ENCODE measurements at places on chromosomes 5 and 9.

DNA sequence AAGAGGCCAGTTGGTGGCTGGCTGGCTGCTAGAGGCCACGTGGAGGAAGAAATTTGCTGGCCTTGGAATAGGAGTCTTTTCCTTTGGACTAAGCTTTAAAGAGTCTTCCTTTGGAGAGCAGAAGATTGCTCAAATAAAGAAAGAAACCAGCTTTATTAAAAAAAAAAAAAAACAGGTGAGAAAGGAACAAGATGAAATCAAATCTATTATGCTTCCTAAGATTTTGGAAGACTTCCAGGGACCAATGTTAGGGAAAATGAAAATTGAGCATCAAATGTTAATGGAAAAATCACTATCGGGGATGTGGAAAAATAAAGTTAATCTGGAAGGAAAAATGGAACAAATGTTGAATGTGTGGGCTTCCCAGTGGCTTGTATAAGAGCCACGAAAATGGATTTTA is 153.1 kb downstream of the TTC39B start:
- no peak for DNase-seq

DNA sequence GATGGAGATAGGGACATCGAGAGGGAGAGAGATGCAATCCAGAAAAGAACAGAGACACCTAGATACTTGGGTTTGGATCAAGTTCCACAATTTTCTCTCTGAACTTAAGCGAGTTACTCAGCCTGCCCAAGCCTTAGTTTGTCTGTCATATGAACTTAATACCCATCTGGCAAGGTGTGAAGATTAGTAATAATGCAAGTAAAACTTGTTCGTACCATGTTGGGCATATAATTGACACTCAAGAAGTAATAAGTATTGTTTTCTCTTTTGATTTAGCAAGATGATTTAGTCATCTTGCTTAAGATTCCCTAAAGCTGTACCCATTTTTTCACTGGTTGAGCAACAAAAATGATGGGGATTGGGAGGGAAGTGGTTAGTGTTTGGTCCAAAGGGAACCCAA is 7.5 kb downstream of the RABGAP1 start:
- no peak for DNase-seq

- DNase-seq: no peak
Measured at GRCh38 chr5:68330574-68330973, 115.0 kb downstream of the PIK3R1 start.

DNA sequence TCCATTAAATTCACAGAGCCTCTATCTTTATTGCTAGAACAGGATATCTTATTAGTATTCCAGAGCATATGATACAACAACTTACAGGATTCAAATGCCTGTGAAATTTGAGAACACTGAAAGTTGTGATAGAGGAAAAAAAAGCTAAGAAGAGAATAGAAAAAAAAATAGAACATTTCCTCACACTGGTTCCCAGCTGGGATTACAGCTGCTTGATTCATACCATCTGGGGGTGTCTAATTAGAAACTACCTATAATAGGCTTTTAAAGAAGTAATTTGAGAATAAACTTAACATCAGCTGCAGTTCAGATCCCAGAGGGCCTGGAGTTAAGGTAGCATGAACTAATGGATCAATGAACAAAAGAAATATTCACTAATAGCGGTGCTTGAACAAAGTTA is 922.0 kb downstream of the CDH12 start:
- DNase-seq: no peak

DNA sequence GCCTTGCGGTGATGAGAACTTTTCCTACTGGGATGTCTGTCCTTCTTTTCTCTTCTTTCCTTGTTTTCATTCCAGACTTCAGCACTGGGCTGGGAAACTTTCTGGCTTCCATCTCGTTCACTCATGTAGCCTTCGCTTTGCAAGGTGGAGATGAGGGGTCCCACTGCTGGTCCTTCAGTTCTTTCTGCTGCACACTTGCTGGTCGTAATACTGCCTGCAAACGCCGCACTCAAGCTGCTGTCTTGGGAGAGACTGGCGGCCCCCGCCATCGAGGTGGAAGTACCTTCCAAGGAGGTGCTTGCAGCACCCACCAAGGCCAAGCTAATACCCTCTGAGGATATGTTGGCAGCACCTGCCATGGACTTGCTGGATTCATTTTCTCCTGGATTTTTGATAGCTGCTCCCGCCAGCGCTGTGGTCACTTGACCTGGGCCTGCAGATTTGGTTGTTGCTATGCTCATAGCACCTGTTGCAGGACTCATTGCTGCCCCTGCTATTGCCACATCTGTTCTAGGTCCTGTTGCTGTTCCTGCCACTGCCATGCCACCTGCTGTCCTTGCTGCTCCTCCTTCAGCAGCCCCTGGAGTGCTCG is 3.0 kb downstream of the GARIN3 start:
- no peak for DNase-seq

GRCh38 chr5:172926796-172927195 is 32.4 kb upstream of the RPL26L1 start:
- DNase-seq: no peak

DNA sequence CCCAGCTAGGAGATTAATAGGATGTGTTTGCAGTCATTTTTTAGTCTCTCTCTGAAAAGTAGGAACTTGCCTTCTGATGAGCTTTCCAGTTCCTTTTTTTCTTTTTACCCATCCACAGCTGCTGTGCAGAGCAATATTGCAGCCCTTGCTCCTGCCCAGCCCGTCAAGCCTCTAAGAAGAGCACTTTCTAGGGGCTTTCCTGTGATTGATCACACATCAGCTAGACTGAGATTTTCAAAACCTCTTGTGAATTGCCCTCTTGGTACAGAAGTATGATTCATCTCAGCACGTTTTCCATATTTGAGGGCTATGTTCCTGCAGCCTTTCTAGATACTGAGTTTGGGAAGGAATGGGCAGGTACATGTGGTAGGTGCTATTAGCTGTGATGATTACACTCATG is 93.9 kb downstream of the GALNT10 start:
- DNase-seq: peak; percentile 69

DNA sequence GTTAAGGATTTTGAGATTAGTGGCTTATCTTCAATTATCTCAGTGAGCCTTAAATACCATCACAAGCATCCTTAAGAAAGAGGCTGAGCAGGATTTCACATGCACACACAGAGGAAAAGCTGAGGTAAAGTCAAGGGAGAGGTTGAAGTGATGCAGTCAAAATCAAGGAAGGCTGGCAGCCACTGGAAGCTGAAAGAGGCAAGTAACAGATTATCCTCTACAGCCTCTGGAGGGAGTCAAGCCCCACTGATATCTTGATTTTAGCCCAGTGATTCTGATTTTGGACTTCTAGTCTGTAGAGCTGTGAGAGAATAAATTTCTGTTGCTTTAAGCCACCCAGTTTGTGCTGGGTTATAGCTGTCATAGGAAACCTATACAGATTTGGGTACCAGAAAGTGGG is 80.1 kb downstream of the ANKRD31 start:
- DNase-seq: no peak

DNA sequence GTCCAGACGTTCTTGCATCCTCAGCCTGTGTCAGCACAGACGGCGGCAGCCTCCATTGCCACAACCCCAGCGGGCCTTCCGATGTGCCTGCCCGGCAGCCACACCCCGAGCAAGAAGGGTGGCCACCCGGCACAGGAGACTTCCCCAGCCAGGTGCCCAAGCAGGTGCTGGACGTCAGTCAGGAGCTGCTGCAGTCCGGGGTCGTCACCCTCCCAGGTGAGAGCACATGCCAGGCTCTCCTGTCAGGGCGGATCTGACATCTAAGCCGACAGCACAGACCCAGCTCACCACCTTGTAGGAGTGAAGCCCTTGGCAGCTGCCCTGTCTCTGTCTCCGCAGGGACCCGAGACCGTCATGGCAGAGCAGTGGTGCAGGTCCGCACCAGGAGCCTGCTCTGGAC is 48.3 kb upstream of the LRRC14B start:
- DNase-seq: no peak

GRCh38 chr5:149481485-149481884 is 69.8 kb downstream of the CSNK1A1 start:
- DNase-seq: no peak

DNA sequence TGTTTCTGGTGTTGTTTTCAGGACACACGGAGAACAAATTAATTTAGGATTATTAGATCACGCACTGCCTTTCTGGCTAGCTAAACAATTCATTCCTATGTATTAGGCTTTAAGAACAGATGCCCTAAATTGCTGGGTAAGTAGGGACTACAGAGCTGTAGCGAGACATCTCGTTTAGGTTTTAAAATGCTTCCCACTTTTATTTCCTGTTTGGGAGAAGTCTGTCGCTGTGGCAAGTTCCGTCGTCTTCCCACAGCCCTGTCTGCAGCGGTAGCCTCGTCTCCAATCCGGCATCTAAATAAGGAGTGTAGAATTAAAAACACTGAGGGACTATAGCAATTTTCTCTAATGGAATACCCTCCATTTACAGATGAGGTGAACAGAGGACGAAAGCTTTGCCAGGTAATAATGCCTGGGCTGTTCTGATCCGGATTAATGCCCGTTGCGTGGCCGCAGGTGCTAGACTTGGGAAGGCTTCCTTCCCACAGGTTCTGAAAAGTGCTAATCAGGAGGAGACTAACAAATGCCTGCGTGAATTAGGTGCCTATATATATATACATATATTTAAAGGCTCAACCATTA is 1.3 kb upstream of the TRIM36 start:
- DNase-seq: peak; percentile 52

DNA sequence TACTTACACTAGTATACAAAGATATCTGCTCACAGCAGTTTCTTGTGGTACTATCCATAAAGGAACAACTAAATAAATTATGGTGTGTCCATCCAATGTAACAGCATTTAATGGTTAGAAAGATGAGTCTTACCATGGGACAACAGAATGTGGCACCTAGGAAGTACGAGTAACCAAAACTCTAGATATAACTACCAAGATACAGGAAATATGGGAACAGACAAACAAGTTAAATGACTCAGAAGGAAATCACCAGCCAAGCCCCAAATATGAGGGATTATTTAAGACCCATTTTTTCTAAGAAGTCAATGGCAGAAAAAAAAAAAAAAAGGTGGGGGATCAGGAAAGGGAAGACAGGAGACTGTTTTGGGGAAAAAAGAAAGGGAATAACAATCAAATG is 294.8 kb downstream of the PRELID2 start:
- no peak for DNase-seq

GRCh38 chr5:141326088-141326854 is 4.0 kb upstream of the PCDHGA1 start:
- peak; percentile 51 for DNase-seq

GRCh38 chr9:138033950-138034349 is 156.4 kb downstream of the CACNA1B start:
- no peak for DNase-seq

DNA sequence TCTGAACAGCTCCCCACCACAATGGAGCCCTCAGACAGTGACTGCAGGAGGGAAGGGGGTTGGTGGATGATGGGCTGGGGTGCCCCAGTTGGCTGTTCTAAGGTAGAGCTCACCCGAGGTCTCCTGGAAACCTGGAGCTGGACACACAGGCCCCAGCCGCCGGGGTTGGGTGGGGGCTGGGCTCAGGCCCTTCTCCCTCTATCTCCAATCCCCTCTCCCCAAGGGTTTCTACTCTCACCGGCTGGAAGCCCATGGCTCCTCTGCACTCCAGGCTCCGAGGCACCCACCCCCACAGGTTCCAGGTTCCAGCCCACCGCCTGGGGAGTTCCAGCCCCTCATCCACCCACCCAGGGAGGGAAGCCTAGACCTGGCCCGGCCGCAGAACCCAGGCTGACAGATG is 766 bp downstream of the NR5A1 start:
- DNase-seq: no peak

DNA sequence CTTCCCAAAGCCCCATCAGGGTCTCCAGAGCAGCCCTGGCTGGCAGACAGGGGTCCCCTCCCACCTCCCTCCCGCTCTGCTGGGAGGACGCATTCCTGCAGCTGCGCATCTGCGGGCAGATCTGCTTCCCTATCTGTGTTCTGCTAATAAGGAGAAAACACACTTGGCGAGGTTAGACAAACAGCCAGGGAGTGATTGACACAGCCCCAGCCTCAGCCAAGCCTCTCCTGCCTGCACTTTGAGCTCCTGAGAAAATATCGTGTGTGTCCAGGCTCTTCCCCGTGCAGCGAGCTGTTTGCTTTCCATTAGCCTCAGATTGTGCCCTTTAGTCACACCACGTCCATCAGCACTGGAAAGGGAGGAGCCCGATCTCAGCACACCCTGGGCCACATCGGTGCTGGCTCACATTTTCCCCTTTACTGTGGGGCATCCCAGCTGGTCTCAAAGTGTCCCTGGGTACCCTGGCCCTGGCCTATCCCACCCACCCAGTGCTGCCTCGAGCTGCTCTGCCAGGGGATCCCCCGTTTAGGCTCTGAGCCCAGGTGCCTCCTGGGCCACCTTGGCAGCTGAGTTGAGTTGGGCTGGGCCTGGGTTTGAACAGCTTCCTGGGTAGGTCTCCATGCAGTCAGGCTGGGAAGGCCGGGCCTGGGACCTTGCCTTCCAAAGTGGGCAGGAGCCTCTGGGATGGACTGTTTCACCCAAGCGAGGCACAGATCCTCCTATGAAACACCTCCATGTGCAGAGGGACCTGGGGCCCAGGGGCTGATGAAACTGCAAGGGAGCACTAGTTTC is 61.1 kb downstream of the BARX1 start:
- no peak for DNase-seq

DNA sequence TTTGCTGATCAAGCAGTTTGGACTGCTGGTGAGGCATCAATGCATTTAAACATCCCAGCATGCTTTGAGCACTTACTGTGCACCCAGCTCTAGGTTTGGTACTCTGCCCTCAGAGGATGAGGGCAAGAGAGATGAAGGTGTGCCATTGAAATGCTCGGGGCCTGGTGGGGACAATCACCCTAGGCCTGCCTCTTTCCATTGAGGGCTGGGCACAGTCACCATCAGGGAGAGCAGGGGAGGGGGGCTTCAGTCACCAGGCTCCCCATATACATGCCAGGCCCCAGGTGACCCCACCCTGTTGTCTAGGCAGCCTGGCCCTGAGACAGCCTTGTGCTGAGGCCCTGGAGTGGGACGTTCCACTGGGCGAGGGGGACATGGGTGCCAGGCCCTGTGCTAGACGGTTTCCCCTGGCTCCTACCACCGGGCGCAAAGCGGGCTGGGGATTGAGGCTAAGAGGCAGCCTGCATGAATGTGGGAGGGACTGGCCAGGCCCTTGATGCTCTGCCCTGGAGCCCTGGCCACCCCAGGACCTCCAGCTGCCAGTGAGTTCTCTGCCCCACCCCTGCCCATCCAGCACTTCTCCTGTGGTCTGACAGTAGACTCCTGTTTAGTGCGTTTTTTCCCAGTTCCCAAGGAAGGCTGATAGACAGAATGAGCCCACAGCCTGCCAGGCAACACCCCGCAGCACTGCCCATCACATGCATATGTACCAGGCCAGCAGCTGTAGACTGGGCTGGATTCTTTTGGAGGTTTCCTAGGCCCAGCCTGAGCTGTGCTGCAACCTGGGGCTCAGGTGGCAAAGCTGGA is 18.9 kb downstream of the TCF7 start:
- no peak for DNase-seq

- peak; percentile 63 for DNase-seq
Measured at GRCh38 chr9:127968700-127969383, 11.9 kb downstream of the EEIG1 start.

GRCh38 chr5:3546028-3546427 is 49.6 kb upstream of the IRX1 start:
- no peak for DNase-seq

DNA sequence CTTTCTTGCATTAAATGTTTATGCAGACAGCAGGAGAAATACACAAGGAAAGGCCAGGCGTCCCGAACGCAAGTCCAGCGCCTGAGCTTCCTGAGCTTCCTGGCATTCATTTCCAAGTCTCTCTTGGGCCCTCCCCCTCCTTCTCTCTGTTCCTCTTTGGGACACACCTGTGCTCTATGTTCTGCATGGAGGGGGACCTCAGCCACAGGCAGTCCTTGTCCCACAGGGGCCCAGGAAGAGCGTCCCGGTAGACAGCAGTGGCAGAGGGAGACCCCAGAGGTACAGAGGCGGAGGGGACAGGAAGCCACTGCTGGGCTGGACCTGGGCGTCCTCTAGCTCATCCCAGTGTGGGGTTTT is 221.3 kb downstream of the C9orf50 start:
- DNase-seq: no peak

Measured in suppressor macrophage treated with lipopolysaccharide for 1 hour (primary cell).